ENCODE measurements at places on chromosomes 11 and 22.

DNA sequence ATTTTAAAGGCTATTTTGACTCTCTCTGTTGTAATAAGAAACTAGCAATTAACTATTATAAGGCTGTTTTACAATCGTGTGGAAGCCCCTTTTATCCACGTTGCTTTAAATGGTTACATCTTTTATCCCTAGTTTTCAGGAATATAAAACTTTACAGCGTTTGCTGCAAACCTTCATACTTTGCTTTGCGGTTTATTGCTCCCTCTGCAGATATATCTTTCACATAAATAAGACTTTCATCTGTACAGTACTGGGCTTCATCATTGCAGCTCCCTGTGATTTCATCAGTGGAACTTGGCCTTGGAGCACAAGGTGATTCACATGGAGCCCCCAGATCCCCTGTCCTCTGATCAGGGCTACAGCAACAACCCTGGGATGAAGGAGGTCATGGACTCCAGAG lies 25.6 kb downstream of the HTR3A start:
- no peak for DNase-seq

DNA sequence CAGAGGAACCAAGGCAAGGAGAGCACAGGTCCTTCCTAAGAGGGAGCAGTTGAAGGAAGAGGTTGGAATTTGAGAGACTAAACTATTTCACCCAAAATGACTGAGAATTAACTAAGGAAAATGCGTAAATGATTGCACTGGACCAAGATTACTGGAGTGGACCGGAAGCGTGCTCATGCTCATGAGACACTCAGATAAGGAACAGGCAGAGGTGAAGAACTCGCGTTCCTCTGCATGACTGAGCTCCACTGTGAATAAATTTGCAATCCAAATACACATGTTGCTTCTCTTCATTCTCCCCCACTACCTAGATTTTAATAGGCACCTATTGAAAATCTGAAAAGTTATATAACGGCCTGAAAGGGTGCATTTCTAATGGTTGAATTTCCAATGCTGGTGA lies 207.0 kb downstream of the KIRREL3 start:
- DNase-seq = no peak

DNA sequence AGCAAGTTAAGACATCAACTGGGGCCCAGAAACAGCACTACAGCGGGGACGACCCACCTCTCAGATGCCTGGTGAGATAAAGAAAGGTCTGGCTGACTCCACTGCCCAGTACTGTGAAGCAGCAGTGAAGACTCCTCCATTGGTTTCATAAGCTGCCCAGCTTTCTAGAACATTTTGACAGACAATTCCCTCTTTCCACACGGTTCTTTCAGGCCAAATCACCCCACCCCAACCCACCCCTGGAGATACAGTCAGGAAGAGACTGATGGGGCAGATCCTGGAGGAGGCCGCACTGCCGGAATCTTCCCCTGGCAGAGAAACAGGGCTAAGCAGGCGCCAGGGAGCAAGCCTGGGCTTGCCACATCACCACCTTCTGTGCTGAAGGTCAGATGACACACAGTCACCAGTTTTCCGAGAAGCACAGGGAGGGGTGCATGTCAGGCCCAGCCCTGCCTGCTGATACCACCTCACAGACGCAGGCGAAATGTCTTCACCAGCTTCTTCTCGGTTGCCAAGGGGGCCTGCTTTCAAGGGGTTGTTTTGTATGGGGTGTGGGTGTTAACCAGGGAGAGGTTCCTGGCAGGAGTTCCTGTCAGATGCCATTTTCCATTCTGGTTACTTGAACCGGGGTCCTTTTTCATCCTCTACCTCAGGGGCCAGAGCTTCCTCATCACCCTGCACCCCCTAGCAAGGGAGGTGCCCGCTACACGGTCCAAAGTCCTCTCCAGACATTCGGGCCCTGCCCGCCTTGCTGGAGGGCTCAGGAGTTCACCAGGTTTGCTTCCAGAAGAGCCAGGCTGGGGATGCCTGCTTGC lies 1.4 kb upstream of the NEAT1 start:
- peak; percentile 98 for DNase-seq

DNA sequence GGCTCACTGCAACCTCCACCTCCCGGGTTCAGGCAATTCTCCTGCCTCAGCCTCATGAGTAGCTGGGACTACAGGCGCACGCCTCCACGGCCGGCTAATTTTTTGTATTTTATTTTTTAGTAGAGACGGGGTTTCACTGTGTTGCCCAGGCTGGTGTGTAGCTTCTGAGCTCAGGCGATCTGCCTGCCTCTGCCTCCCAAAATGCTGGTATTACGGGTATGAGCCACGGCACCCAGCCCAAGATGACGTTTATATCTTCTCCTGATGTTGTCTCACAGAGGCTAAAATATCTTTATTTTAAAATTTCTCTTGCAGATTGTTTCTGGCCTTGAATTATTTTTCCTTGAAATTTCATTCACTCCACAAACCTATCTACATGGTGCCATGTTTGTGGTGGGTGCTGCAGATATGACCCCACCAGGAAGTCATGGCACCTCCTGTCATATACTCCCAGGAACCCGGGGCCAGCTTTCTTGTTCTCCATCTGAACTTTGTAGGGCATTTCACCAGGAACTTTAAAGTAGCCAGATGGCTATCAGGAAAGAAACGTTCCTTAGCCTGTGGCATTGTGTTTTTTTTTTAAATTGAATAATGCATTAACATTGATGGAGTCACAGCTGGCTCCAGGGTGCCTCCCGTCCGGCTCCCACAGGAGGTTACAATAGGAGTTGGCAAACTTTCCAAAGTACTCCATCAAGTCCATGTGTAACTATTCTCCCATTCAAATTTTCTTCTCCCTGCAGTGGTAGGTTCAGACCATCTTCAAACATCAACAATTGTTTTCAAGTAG lies 42.0 kb upstream of the LIPT2 start:
- no peak for DNase-seq

DNA sequence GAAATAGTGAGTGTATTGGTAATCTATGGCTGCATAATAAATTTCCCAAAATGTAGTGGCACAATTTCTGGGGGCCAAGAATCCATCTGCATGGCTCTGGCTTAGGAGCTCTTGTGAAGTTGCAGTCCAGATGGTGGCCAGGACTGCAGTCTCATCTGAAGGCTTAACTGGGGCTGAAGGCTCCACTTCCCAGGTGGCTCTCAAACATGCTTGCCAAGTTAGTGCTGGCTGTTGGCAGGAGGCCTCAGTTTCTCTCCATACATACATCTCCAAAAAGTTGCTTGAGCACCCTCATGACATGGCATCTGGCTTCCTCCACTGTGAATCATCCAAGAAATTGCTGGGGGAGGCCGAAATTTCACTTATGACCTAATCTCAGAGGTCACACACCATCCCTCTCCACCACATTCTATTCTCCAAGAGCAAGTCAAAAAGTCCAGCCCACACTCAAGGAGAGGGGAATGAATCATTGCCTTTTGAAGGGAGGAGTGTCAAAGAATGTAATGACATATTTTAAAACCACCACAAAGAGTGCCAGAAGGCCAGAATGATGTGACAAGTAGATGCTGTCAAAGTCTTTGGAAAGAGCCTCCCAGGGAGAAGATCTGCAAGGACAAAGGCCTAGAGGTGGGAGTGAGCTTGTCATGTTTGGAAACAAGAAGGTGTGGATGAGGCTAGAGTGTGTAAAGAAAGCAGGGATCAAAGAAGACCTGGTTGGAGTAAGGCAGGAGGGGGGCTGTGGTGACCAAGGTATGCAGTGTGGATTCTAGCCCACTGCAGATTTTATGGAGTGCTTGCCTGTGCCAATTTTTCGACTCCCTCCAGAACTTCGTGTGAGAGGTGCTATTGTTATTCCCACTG lies 566.2 kb downstream of the MIAT start:
- no peak for DNase-seq

- DNase-seq = no peak
Measured at GRCh38 chr11:106986673-106987072, 31.6 kb downstream of the GUCY1A2 start.

GRCh38 chr11:32472226-32472625 lies 36.9 kb upstream of the WT1 start:
- DNase-seq = no peak

- peak; percentile 73 for DNase-seq
Measured at GRCh38 chr11:69157156-69157821, 1.6 kb downstream of the SMIM38 start.

- no peak for DNase-seq
Measured at GRCh38 chr11:127791844-127792243, 791.3 kb upstream of the KIRREL3 start.

- no peak for DNase-seq
Measured at GRCh38 chr11:74507582-74507981, 14.1 kb upstream of the LIPT2 start.

DNA sequence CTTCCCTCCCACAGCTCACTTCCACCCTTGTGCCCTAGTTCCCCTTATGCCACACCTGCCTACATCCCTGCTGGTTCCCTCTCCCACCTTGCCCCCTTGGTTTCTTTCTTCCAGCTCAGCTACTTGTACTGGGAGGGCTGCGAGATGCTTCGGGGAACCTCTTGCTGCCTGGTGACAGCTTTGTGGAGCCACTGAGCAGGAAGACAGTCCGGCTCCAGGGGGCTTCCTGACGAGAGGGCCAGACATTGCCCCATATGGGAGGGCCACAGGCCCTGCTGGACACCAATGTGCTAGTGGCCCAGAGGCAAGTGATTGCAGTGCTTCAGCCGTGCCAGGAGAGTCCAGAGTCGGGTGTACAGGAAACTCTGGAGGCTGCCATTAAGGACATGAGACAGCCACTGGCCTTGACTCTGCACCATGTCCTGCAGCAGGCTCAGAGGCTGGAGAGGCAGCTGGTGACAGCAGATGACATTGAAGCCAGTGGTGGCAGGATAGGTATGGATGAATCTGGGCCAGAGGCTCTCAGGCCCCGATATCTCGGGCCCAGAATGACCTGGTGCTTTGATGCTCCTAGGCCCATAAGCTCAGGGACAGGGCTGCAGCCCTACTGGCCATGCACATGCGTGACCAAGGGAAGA lies 54.3 kb downstream of the BTG4 start:
- no peak for DNase-seq

DNA sequence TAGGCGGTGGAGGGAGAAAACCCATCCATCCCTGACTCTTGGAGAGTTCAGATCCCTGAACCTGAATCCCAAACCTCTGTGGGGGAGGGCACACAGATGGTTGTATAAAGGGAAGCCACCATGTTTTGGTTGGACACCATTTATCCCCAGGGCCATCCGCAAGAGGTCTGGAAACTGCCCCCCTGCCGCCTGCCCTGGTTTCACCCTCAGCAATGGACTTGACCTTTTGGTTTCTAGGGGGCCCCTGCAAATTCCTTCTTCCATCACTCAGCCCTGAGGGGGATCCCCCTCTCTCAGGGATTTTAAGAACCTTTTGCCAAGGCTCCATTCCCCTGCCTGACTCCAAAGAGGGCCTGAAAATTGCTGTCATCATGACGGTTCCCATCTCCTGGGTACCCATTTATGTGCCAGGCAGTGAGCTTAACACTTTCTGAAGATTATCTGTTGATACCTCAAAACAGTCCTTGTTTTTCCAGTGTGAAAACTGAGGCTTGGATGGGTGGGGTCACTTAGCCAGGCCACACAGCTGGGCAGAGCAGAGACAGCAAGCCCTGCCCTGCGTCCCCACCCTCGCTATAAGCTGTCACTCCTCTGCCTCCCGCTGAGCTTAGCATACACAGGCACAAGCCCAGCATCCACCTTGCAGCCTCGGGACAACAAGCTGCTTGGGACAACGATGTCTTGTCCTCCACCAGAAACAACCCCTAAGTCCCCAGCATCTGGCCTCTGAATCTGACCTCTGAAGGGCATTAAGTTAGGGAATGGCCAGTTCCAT lies 33.2 kb upstream of the CRYBB3 start:
- no peak for DNase-seq

DNA sequence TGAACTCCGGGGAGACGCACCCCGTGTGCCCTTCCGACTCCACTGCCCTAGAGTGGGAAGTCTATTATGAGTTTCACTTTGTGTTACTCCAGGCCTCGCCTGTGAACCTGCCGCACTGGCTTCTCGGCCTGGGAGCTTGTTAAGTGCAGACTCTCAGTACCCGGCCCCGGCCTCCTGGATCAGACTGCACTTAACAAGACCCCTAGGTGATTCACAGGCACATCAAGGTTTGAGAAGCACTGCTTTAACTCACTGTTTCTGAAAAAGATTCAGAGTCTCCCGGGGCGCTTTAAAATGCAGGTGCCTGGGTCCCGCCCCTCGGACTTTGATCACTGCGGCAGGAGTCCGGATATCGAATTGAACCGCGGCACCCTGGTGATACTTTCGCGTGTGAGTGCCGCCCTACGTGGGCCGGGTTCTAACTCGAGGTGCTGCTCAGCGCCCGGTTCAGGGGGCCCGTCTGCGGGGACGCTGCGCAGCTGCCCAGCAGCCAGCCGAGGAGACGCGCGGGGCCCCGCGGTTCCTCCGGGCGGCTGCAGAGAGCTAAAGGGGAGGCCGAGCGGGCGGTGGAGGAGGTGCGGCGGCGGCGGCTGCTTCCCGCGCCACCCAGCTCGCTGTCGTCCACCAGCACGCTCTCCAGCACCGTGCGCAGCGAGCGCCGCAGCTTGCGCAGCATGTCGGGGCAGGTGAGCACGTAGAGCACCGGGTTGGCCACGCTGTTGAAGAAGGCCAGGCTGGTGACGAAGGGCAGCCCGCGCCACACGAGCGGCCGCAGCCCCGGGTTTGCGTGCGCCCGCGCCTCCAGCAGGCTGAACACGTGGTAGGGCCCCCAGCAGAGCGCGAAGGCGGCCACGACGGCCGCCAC lies 3.4 kb downstream of the PTGDR2 start:
- peak; percentile 96 for DNase-seq

DNA sequence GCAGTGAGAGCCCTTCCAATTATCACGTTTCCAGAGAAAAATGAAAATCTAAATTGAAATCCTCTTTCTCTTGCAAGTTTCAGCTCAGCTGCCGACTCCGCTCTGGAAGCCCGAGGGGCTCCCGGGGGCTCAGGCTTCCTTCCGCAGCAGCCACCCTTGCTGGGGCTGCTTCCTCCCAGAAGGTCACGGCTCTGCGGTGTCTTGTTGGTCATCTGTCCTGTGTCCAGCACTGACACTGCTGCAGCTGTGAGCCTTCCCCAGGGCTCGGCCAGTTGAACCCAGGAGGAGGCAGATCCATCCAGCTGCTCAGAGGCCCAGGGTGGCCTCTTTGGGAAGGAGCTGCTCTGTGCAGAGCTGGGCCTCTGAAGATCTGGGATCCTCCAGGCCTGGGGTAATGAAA lies 1337.2 kb downstream of the TBC1D22A start:
- no peak for DNase-seq

DNA sequence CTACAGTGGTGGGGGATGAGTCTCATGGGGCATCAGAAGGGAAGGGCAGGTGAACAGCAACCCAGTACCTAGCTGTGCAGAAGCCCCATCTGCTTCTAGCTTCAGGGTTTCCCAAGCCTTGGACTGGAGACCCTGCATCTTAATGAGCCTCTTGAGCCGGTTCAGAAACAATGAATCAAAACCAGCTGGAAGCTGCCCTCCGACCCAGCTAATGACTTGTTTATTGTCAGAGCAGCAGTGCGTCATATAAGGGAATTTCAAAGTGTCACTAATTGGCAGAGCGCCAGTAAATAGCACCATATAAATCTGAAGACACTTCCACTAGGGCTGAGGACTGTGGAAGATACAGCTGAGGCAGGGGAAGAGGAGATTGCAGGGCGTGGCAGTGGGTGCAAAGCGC lies 57.5 kb downstream of the RPUSD4 start:
- DNase-seq = peak; percentile 95

DNA sequence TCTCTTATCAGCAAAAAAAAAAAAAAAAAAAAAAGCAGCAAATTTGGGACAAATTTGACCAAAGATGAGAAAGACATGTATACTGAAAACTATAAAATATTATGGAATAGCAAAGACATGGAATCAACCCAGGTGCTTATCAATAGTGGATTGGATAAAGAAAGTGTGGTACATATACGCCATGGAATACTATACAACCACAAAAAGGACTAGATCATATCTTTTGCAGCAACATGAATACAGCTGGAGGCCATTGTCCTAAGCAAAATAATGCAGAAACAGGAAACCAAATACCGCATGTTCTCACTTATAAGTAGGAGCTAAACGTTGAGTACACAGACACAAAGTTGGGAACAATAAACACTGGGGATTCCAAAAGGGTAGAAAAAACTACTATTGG lies 1.8 kb upstream of the RNF141 start:
- no peak for DNase-seq
